ENCODE measurements at places on chromosomes 12 and 14.
A peak's percentile ranks its signal among the peaks of the same experiment; 100 is the strongest.

DNA sequence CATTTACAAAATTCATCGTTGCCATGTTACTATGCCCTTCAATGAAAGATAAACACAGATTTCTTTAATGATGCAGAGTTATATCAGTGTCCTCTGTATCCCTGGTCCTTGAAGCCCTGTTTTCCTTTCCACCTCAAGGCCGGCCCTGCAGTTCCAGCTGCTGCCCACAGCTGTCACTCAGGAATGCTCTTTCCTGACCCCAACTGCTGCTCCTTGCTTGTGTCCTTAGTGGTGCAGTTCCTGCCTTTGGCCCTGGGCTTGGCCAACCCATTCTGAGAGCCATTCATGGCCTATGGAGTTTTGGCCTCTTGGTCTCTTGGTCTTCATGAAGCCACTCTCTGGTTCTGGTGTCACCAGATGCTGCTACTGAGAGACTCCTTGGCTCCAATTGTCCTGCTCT lies 93.1 kb downstream of the GAS2L3 start:
- DNase-seq: no peak

DNA sequence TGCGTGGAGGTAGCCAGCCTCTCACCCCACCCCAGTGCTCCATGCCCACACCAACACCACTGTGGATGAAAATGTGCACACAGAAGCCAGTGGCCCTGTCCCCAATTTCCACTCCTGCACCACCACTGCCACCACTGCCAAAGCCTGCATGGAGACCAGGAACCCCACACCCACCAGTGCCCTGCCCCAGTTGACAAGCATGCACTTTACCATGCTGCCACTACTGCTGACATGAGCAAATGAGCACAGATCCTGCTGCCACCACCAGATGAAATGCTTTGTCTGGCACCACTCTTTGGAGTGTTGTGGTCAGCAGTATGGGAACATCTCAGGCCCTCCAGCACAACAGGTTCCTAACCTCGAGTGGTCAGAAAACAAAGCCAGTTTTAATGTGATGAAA lies 104.1 kb downstream of the ATXN7L3B start:
- no peak for DNase-seq

- DNase-seq: peak; percentile 67
These were observed 646.2 kb upstream of the FOXG1 start for GRCh38 chr14:28120391-28120790.

DNA sequence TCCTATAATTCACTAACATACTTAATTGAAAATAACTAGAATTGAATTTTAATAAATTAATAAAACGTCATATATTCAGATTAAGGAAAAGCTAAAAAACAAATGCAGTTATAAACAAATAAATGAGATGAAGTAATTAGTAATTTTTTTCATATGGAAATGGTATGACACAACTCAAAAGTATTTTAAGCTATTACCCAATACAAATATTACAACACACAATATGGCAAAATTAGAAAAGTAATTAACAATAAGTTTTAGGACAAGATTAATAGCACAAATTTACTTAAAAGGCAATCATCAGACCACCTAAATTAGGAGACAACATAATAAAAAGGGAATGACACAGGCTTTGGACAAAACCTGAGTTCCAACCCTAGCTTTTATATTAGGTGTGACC lies 81.7 kb downstream of the EEA1 start:
- DNase-seq: no peak

- DNase-seq: no peak
These were observed 210.0 kb downstream of the PPM1H start for GRCh38 chr12:62724947-62725451.

- DNase-seq: no peak
These were observed 48.7 kb downstream of the EID3 start for GRCh38 chr12:104352106-104352713.

DNA sequence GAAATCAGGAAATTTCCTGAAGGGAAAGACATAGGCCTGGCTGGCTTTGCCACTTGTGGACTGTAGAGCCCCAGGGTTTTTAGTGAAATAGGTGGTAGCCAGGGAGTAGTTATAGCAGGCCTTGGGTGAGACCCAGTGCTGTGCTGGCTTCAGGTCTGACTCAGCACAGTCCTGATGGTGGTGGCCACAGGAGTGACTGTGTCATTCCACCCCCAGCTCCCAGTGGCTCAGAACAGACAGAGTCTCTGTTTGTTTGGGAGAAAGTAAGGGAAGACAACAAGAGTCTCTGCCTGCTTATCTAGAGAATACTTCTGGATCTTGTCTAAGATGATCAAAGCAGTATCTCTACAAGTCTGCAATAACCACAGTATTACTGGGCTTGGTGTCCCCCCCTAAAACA lies 27.5 kb upstream of the OR6J1 start:
- no peak for DNase-seq

DNA sequence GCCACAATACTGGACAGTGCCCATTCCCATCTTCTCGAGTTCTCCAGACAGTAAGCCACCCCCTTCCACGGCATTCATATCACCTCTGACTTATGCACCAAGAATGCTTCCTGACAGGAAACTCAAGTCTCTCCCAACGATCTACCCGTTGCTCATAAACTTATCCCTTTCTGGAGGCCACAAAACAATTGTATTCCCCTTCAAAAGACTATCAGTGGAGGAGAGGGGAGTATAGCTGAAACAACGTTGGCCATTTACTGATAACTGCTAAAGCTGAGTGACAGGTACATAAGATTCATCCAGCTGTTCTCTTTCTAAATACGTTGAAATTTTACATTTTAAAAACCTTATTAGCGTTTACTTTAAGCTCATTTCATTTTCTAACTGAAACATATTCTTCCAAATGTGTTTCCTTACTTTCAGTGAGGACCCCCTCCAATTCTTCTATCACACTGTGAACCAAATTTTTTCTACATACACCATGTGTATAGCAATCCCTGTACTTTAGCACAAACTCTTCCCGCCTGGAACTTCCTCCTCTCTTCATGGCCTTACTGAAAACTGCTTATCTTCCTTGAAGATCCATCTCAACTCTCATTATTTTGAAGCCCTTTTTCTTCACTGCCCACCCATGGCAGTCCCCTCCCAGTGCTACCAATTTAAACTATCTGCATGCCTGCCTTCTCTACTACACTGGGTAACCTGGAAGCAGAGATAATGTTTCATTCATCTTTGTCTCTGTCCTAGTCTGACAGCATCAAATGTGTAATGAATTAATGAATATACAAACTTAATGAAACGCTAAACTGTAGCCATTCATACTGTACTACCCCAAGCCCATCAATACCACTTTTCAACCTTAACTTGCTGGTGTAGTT lies 28.8 kb downstream of the ATXN2 start:
- no peak for DNase-seq

DNA sequence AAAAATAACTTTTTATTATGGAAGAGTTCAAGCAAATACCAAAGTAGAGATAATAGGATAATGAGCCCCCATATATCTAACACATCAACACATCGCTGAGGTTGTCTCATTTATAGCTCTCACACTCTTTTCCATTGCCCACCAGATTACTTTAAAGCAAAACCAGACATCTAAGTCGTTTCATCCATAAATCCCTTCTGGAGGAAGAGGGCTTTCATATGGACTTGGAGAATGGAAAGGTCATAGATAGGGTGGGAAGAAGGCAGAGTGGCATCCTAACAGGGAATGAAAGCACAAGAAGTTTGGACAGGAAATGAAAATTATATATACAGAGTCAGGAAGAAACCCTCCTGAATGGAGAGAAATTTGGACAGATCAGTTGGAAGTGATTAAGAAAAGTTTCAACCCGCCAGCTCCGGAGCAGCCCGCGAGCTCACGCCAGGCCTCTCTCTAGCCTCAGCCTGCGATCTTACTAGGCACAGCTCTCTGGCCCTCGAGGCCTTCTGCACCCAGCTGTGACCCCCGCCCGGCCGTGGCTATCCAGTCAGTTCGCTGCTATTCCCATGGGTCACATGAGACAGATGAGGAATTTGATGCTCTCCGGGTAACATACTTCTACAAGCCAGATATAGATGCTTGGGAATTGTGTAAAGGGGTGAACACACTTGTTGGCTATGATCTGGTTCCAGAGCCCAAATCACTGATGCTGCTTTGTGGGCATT lies 48.4 kb upstream of the NID2 start:
- DNase-seq: no peak

GRCh38 chr12:65825507-65826352 lies 1.4 kb downstream of the HMGA2 start:
- DNase-seq: peak; percentile 2

- no peak for DNase-seq
These were observed 271.6 kb upstream of the PLEKHG7 start for GRCh38 chr12:92431146-92431545.

GRCh38 chr12:79071498-79071897 lies 206.9 kb downstream of the SYT1 start:
- no peak for DNase-seq

DNA sequence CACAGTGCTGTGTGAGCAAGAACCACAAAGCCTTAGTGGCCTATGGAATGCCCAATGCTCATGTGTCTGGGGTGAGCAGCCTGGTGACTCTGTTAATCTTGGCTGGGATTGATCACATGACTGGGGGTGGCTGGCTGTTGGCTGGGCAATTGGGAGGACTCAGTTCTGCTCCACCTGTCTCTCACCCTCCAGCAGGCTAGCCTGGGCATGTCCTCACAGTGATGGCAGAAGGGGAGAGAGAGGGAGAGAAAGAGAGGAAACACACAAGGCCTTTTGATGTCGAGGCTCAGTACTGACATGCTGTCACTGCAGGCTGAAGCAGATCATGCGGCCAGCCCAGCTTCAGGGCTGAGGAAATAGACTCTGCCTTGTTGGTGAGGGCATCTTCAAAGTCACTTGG lies 136.8 kb downstream of the TBX5 start:
- no peak for DNase-seq

DNA sequence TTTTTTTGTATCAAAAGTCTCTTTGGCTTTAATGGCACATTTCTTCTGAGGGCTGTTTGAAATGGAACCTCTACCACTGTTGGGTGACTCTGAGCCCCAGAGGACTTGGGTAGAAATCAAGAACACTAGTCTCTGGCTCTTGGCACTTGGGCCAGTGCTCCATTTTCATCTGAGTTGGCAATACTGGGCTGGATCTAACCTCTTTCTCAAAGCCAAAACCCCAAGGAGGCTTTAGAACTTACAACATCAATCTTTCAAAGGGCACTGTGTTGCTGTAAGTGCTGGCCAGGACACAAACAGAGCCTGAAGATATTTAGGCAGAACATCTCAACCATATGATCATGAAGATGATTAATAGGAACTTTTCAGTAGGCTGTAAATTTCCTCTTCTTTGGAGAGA lies 34.0 kb upstream of the PLEKHG7 start:
- no peak for DNase-seq

- DNase-seq: no peak
These were observed 34.3 kb downstream of the NOPCHAP1 start for GRCh38 chr12:105020241-105020962.

GRCh38 chr12:110431957-110432587 lies 18.1 kb downstream of the ARPC3 start:
- DNase-seq: no peak

- peak; percentile 99 for DNase-seq
These were observed 8.7 kb downstream of the PHB2 start for GRCh38 chr12:6961695-6962284.

DNA sequence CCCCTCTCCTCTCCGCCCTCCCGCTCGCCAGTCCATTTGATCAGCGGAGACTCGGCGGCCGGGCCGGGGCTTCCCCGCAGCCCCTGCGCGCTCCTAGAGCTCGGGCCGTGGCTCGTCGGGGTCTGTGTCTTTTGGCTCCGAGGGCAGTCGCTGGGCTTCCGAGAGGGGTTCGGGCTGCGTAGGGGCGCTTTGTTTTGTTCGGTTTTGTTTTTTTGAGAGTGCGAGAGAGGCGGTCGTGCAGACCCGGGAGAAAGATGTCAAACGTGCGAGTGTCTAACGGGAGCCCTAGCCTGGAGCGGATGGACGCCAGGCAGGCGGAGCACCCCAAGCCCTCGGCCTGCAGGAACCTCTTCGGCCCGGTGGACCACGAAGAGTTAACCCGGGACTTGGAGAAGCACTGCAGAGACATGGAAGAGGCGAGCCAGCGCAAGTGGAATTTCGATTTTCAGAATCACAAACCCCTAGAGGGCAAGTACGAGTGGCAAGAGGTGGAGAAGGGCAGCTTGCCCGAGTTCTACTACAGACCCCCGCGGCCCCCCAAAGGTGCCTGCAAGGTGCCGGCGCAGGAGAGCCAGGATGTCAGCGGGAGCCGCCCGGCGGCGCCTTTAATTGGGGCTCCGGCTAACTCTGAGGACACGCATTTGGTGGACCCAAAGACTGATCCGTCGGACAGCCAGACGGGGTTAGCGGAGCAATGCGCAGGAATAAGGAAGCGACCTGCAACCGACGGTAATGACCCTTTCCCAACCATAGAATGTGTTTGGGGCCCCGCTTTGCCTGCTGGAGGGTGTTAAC lies 615 bp downstream of the CDKN1B start:
- DNase-seq: peak; percentile 48

DNA sequence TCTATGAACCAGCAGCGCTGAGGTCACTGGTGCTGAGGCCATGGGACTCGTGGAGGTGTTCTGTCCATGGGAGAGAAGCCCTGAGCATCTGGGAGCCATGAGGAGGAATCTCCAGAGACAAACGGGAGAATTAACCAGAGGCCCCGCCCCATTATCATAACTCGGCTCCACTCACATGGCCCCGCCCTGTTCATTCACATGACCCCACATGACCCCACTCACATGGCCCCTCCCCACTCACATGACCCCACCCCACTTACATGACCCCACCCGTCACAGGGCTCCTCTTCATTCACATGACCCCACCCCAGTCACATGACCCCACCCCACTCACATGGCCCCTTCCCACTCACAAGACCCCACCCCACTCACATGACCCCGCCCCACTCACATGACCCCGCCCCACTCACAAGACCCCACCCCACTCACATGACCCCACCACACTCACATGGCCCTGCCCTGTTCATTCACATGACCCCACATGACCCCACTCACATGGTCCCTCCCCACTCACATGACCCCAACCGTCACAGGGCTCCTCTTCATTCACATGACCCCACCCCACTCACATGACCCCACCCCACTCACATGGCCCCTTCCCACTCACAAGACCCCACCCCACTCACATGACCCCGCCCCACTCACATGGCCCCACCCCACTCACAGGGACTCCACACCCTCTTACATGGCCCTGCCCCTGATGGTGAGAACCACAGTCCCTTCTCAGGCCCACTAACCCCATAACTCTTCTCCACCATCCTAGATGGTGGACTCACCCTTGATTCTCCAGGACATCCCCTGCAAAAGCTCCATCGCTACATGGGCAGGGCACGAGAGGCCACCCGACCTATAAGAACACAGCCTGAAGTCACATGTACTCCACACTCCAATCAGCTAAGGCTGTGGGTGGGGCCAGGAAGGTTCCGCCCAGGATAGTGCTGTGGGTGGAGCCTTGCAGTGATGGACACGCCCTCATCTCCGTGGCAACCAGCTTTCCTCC lies 151.1 kb upstream of the SFSWAP start:
- no peak for DNase-seq

DNA sequence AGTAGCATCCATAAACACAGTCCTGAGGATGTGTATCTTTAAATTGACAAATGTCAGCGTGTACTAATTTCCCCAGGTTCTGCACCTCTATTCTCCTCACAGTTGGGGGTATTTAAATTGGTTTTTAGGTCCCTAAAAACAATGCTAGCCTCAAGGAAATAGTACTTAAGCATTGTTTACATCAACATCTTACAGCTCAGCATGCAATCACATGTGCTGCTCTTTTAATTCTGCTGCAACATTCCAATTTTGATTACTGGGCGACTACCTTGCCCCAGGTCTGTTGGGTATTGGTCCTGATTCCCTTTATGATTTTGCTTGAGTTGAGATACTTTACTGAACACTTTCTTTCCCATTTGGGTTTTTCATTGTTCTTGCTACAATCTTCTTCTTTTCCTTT lies 616.6 kb downstream of the CCER1 start:
- DNase-seq: no peak

Measured in NCI-H146 (cell line).